ENCODE measurements at places on chromosomes 11 and 22.

GRCh38 chr11:4508886-4509285 lies 26.4 kb downstream of the OR52K1 start:
- DNase-seq: no peak

- DNase-seq: peak; percentile 18
Measured at GRCh38 chr22:38296372-38296771, 20.9 kb downstream of the CSNK1E start.

- DNase-seq: no peak
Measured at GRCh38 chr11:1280116-1281035, 29.1 kb downstream of the TOLLIP start.

DNA sequence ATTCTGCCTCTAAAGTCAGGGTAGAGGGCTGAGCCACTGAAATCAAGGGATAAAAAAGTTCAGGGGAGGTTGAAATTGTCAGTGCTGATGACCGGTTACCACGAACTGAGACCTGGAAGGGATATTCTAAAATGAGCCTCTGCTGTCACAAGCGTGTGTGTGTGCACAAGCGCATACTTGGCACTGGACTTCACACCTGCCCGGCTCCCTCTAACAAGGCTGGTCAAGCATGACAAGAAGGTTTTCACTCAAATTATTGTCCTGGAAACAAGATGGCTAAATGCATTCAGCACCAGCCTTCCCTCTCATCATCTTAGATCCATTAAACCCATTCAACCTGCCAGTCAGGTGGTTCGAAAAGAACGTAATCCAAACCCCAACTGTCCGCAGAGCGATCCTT lies 54.8 kb upstream of the CECR2 start:
- DNase-seq: no peak

DNA sequence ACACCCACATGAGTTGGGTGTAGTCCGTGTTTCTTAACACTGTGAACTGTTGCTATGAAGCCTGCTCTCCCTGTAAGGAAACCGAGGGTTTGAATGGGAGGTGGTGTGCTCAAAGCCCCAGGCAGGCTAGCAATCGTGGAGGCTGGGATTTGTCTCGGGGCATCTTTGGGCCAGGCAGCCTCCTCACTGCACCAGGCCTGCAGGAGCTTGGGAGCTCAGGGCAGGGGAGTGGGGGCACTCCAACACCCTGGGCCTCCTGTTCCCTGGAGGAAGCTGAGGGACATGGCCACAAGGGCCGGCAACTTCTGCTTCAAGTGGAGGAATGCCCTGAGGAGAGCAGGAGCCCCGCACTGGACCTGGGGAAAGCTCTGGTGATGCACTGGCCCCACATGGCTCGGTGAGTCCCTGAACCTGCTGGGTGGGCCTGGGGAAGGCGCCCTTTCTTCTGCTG lies 164.7 kb upstream of the B3GAT1 start:
- DNase-seq: no peak

- no peak for DNase-seq
Measured at GRCh38 chr11:56950510-56950909, 38.2 kb upstream of the OR5AK2 start.

GRCh38 chr11:14643697-14644225 lies at the start of gene PDE3B:
Gene PDE3B (plus strand): TSS chr11:14643804. CDS start chr11:14644076, 272 bp downstream.
- peak; percentile 52 for DNase-seq

DNA sequence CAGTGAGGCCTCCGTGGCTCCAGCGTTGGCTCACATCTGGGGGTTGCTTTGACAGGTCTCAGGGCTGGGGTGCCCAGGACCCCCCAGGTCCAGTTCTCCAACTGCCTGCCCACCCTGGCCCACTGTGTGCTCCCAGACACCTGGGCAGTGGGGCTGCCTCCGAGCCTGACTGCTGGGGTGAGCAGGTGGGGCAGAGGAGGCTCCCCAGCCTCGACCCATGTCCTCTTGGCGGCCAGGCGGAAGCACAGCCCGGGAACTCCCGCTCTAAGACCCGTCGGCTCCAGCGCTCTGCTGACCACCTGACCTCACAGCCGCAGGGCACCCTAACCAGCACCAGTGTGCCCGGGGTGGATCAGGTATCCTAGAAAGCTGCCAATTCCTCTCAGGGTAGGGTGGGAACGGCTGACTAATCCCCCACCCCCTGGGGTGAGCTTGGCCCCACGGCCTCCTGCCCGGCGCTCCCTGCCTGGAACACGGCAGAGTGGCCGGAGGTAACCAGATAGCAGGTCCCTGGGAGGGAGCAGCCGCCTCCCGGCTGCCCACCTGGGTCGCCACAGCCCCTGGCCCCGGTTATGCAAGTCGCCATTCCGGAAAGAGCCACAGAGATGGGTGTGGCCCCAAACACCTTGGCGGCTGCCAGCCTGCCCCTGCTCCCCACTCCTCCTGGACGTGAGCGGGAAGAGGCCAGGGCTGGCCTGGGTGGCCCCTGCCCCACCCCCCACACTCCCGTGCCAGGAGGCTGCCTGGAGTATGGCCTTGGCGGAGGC lies 19.2 kb upstream of the MUC5B start:
- no peak for DNase-seq

GRCh38 chr11:111166598-111166997 lies 78.9 kb upstream of the POU2AF2 start:
- DNase-seq: no peak

DNA sequence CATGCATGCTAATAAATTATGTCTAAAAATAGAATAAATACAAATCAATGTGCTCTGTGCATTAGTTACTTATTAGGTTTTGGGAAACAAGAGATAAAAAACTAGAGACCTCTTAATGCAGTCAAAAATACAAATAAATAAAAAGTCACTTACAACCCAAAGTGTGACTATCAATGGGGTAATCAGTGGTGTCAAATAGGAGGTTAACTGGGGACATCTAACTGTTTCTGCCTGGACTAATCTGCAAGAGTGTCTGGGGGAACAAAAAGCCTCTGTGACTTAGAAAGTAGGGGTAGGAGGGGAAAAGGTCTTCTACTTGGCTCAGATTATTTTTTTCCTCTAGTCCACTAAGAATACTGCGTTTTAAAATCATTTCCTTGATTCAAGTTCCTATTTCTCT lies 810 bp upstream of the HBB start:
- DNase-seq: no peak

GRCh38 chr11:60935676-60936442 lies 11.6 kb downstream of the TMEM132A start:
- DNase-seq: no peak

Measured in foreskin fibroblast (primary cell).